Neural progenitor cell (in vitro differentiated cells): ENCODE measurements at places on chromosomes 6 and 20. TPM values are rescaled to one million over a fixed set of nuclear protein-coding genes. Genes with fewer than 3 reads are reported as not detected.

DNA sequence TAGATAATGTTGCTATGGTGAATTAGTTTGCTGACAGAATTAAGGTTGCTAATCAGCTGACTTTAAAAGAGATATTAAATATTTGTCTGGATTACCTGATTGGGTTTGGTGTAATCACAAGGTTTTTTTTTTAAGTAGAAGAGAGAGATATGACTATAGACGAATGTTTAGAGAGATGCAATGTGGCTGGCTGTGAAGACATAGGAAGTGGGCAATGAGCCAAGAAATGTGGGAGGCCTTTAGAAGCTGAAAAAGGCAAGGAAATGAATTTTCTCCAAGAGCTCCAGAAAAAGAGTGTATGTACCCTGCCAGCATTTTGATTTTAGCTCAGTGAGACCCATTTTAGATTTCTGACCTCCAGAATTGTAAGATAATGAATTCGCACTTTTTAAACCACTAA lies 598.3 kb downstream of the PKHD1 start:
- no peak for DNase-seq

DNA sequence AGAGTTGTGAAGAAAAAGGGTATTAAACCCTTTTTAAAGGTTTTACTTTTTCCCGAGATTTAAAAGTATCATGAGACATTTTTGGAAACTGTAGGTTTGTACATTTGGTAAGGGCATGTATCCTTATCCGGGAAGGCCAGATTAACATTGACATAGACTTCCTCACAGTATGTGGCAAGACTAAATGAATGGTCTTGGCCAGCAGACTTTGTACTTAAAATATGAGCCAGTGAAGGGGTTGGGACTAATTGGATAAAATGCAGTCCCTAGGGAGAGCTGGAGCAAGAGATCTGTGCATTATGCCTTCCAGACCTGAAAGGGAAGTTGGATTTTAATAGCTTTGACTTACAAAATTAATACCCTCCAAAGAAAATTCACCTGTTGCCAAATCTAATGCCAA lies 60.4 kb upstream of the CCN2 start:
- no peak for DNase-seq

GRCh38 chr6:38501931-38502330 lies 137.8 kb downstream of the BTBD9 start:
- no peak for DNase-seq

DNA sequence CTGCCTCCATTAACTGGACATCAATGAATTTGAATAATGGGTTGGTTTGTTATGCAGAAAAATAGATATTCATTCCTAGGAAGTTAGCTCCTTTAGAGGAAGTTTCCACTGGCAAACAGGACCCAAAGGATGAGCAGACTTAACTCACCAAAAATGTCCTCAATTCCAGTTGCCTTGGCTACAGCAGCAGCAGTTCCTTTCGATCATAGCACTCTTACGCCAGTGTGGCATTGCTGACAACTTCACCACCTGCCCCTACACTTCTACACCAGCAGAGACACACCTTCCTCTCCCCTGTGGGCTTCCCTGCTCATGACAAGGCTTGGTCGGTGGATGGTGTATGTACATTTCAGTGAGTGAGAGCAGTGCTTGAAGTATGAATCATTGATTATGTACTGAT lies 532.8 kb downstream of the QKI start:
- no peak for DNase-seq

GRCh38 chr6:53834132-53834531 lies 39.3 kb downstream of the LRRC1 start:
- no peak for DNase-seq

- no peak for DNase-seq
Observed at GRCh38 chr6:33412140-33413009, 1.6 kb downstream of the PHF1 start.

DNA sequence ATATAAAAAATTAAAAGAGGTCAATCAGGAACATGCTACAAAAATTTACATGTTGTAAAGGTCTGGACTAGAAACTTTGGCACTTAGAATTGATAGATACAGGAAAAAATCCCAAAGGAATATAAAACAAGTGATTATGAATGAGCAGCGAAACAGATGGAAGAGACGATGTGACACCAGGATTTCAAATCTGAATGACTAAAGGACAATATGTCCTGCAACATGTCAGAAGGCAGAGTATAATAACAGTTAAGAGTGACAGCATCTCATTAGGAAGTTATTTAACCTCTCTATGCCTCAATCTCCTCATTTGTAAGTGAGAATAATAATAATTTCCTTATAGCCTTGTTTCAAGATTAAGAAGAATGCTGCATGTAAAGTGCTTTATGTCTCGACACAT lies 50.3 kb downstream of the FRK start:
- no peak for DNase-seq

DNA sequence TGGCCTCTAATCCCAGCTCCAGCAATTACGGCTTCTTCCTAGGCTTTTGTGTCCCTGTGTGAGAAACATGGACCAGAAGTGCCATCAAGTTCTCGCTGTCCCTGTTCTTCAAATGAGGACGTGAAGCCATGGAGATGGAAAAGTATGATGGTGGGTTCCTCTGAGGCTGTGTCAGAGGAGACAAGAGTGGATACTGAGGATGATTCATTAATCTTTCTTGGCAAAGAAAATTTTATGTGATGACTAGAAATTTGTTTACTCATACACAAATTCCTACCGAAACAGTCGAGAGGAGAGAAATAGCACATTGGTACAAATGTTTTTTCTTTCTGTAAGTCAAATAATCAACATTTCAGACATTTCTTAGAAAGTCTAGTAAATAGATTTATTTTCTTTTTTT lies 35.0 kb upstream of the PNRC1 start:
- no peak for DNase-seq

- DNase-seq = no peak
Observed at GRCh38 chr6:27558028-27558724, 85.3 kb upstream of the ZNF184 start.

GRCh38 chr6:115078555-115078954 lies 735.7 kb upstream of the HS3ST5 start:
- no peak for DNase-seq

DNA sequence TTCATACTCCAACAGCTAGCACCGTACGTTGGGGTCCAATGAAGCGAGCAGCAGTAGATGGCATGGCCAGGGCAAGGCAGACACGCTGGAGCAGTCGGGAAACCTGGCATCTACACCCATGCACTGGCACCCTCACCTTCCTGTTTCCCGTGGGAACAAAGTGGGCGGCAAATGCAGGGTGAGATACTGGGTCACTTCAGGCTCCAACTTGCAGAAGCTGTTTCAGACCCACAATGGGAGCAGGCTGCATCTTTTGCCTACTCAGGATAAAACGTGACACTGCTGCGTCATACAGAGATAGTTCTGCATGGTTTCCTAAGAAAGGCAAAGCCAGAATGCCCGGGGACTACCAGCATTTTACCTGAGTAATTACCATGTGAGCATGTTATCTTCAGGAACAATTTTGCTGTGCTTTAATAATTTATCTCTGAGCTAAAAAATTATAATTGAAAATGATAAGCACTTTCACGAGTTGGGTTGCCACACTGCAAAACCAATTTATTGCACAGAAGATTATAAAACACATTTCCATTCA lies 10.9 kb upstream of the CD93 start:
- DNase-seq = no peak

DNA sequence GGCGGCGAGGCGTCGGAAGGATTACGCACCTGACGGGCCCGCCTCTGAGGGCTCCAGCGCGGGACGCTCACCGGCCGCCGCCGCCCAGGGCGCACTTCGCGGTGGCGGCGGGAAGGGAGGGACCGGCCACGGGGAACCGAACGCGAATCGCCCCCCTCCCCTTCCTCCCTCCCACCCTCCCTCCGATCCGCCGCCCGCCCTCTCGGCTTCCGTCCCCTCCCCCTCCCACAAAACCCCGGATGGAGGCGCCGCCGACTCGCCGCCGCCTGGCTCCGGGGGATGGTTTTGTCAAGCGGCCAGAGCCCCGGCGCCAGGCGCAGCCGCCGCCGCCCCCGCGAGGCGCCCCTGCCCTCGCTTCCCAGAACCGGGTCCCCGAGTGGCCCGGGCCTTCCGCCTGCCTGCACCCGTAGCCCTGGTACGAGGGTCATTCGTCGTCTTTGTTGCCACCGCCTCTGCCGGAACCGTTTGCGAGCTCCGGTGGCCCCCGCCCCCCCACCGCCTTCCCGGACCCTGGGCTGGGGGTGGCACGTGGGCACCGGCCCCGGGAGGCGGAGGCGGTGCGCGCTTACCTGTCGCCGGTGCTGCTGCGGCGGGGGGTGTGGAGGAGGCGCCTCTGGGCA lies 398 bp downstream of the ZBTB2 start:
- peak; percentile 85 for DNase-seq

DNA sequence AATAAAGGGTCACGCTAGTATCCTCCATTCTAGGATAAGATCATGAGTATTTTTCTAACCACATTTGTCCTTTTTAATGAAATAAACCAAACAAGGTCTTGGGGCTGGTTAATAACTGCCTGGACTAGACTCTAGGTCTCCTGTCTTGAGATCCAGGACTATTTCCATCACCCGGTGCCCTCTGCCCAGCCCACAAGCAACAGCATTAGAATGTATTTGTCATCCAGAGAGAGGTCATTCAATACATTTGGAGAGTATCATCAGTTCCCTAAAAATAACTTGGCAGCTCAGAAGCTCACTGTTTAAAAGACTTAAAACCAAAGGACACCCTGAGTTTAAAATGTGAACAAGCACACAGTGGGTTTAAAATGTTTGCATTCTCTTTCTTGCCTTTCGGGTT lies 4.4 kb upstream of the RBM24 start:
- no peak for DNase-seq

DNA sequence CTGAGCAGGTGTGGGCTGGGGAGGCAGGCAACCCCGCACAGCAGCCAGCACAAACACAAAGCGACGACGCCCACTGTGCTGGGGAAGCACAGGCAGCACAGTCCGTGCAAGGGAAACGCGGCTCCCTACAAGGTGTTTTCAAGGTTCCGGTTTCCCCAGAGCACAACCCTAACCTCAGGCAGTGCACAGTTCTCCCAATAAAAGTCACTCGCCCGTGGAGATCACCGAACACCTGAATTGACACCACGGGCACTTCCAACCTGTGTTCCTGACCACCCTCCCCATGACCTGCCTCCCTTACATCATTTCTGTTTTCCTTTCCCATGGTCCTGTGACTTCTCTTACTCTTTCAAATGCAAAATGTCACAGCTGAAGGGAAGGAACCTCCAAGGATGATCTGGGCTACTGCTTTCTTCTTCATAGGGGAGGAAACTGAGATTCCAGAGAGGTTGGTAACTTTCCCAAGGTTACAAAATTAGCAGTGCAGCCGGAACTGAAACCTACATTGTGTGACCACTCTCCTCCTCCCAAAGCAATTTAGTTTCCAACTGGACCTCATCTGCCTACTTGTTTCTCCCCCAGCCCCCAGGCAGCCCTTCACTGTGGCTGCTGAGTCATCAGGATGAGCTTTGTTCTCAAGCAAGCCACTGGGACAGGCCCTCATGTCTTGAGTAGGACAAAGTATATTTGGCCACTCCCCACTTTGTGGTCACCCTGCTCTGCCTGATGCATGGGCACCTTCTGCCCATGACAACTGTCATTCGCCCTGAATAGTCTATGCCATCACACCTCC lies 125.3 kb downstream of the ATXN1 start:
- DNase-seq = no peak

- DNase-seq = no peak
Observed at GRCh38 chr20:8656335-8656734, 412.6 kb upstream of the PLCB4 start.

DNA sequence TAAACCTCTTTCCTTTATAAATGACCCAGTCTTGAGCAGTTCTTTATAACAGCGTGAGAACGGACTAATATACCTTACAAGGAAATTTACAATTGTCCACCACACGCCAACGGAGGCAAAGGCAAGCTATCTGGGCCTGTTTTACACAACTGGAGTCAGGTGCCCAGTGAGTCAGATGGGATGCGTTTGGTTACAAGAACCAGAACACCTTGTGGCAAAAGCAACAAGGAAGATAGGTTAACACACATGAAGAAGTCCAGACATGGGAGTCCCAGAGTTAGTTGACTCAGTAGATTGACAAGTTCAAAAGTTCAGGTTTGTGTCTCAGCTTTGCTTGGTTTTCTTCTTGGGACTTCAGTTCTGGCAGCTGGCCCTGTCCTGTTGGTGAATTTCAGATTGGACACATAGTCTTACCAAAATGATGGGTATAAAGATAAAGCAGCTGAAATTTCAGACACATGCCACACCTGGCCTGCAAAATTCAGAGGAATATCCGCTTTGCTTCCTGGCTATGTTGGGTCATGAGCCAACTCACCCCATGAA lies 97.9 kb downstream of the PXDC1 start:
- DNase-seq = no peak

GRCh38 chr20:62641321-62642050 lies 817 bp upstream of the SLCO4A1 start:
- DNase-seq = no peak

The POPDC3 gene
- total RNA-seq = 3.1 and 8.2 TPM in 2 replicates

The PHACTR1 gene
- total RNA-seq = 2.4 and 6.1 TPM in 2 replicates

The C4B gene
- 0.30 and 1.5 TPM in 2 replicates for total RNA-seq

The BPIFB1 gene
- total RNA-seq = not detected in 2 replicates

The PDYN gene
- 0.12 and 0.30 TPM in 2 replicates for total RNA-seq

The HEY2 gene
- 0.74 and 1.1 TPM in 2 replicates for total RNA-seq

The SPTLC3 gene
- total RNA-seq = 2.3 and 4.2 TPM in 2 replicates

The SLC22A2 gene
- not detected in 2 replicates for total RNA-seq

The PAX1 gene
- not detected in 2 replicates for total RNA-seq

The NSFL1C gene
- 30.5 and 43.4 TPM in 2 replicates for total RNA-seq

The PSORS1C1 gene
- not detected in 2 replicates for total RNA-seq
